ENCODE measurements at places on chromosomes 12 and 14.

GRCh38 chr14:44896275-44897040 lies 65.3 kb downstream of the KLHL28 start:
- DNase-seq: no peak

DNA sequence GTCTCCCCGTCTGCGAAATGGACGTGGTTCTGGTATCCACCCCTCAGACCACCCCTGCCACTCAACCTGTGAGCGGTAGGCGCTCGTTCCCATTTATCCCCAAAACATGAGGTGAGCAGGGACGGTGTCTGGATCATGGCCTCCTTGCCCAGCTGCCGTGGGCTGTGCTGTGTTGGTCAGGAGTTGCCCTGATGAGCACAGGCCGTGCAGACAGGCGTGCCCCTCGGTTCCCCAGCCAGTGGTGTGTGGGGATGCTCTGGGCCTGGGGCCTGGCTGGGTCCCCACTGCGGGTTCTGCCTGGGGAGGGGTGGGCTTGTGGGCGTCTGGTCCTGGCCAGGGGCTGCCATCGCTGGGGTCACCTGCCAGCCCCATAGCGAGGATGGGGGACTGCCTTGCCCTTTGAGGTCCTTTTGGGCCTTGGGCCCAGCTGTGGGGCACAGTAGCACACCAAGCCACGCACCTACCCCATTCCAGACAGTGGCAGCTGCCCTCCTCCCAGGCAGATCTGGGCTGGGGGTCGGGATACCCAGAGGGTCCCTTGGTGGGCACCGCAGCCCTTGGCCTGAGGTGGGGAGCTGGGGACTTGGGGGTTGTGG lies 11.3 kb upstream of the PUS1 start:
- no peak for DNase-seq

DNA sequence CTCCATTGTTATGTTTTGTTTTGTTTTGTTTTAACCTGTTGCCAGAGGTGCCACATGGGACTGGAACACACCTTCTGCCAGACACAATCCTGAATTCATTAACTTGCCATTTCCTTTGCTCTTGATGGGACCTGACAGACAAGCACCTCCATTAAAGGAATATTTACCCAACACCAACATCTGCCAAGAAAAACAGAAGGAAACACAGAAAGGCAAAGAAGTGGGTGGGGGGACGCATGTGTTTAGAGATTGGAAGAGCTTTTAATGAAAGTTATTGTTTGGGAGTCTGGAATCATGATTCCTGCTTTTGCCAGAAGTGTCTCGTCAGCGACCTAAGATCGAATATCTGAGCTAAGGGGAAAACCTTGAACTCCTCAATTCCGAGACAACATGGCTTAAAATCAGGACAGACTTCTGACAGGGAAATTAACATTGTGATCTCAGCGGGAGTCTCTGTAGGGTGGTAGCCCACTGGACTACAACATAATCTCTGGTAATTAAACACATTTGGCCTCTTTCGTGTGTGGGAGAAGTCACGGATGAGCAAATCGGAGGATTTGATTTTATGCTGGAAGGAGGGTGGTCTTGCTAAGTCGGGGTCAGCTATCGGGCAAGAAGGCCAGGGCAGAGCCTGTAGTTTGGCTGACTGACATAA lies 210.4 kb upstream of the FAR2 start:
- no peak for DNase-seq

GRCh38 chr14:72621387-72622065 lies 272.4 kb downstream of the DPF3 start:
- DNase-seq: no peak

DNA sequence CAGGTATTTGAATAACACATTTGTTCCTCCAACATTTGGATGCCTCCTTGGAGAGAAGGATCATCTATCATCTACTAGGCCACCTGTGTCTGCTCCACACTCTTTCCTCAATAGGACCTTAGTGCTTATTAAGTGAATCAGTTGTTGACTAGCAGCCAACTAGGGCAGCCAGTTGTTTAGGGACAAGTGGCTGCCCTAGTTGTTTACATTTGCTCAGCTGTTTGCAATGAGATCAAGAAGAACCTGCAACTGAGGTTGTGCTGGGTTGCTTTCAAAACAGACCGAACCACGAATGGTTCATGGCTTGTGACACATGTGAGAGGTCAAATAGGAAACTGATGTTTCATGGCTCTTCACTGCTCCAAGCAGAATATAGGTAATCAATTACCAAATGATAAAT lies 53.8 kb downstream of the TMCC3 start:
- DNase-seq: no peak

DNA sequence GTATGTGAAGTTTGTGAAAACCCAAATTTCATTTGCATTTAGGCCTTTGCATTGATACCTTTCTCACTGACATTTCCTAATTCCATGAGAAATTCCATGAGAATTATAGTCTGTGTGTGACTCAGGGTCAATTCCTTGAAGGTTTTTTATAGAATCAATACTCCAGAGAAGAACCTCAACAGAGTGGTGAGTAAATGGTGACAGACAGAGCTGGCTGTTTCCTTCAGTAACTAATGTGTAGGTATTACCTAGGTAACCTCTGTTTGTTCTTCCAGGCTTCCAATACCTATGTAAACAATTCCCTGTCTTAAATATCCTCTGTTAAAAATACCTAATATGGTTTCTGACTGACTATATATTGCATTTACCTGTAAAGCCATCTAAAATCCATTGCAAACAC lies 117.0 kb downstream of the TTC8 start:
- DNase-seq: no peak

DNA sequence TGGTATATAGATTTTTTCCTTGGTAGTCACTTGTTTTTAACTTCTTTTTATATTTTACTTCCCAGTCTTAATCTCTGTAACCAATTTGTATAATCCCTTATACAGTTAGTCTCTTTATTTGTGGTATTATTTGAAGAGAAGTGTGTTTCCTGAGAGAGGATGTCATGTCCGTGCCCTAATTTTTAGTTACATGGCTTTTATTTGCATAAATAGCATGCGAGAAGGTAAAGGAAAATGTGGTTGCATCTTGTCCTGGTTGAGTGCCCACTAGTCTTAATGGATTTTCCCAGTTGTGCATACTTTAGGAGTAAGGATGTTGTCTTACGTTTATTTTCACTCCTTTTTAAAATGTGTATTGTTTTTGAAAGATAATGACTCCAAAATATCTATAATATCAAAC lies 27.5 kb downstream of the RAP1B start:
- no peak for DNase-seq

DNA sequence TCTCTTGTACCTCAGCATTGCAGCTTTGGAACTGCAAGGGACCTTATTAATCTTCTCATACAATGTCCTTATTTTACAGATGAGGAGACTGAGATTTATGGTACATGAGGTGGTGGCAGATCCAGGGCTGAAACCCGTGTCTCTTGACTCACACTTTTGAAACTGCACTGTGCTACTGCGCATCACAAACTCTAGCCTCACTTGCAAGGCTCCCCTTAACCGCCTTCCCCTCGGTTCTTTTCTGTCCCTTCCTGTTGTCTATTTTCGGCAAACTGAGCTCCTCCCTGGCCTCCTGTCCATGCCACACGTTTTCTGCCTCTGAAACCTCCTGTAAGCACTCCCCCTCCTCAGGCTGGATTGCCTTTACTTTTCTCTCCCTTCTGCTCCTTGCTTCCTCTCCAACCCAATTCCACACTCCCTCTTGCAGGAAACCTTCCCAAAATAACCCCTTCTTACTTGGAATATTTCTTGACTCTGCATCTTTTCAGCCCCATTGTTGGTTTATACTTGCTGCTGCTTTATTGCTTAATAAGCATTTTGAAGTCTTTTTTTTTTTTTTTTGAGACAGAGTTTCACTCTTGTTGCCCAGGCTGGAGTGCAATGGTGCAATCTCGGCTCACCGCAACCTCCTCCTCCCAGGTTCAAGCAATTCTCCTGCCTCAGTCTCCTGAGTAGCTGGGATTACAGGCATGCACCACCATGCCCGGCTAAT lies 72.4 kb upstream of the CISTR start:
- DNase-seq: no peak
